Thoracic aorta (tissue), 2 donors: ENCODE measurements at places on chromosomes 12 and 14.

DNA sequence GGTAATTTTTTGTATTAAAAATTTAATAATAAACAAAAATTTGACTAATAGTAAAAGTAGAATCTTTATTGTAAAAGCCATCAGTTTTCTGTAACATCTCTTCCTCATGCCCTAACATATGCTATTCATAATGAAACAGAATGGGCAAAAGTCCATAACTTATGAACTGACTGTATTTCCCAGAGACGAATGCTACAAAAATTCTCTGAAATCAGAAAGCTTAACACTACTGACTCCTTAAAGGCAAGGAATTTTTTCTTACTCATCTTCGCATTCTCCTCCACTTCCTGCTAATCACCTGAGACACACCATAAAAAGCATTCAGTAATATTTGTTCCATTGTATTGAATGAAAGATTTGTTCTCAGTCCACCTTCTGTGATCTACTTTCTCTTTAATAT, 17.6 kb downstream of the MON2 start:
- H3K36me3 ChIP-seq, result no peaks in the 10 kb centered on the region
- DNase-seq, result no peak
- H3K4me3 ChIP-seq, result no peak overlapping the region
- no peaks in the 10 kb centered on the region for H3K4me1 ChIP-seq
- no peak overlapping the region for H3K27ac ChIP-seq

- peaks cover 40% of the 10 kb centered on the region for H3K4me1 ChIP-seq
- H3K4me3 ChIP-seq, result no peak overlapping the region
- H3K27ac ChIP-seq, result no peak overlapping the region
- H3K36me3 ChIP-seq, result no peaks in the 10 kb centered on the region
- no peaks in the 10 kb centered on the region for H3K27me3 ChIP-seq
These were observed 101.2 kb downstream of the TMEM30B start for GRCh38 chr14:61179796-61180398.

GRCh38 chr14:29820785-29821184, 106.9 kb downstream of the PRKD1 start:
- peaks cover 35% of the 10 kb centered on the region for H3K4me1 ChIP-seq
- no peaks in the 10 kb centered on the region for H3K36me3 ChIP-seq
- no peak overlapping the region for H3K27ac ChIP-seq

GRCh38 chr12:109652233-109652976, 61.2 kb upstream of the FAM222A start:
- H3K4me3 ChIP-seq, result no peak overlapping the region
- H3K36me3 ChIP-seq, result no peaks in the 10 kb centered on the region

DNA sequence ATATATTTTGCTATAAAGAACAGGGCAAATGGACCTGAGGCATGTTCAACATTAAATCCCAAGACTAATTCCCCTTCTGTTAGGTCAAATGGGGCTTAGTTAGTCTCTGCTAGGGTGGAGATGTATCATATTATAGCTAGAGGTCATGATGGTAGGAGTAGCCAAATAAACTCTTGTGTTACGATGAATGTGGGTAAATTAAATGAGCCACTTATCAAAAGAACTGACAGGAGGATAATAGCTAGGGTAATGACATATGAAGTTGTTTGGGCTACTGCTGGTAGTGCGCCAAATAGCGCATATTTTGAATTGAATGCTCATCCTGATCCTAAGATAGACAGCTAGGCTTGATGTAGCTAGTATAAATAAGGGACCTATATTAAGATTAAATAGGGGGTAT, 445.0 kb downstream of the GXYLT1 start:
- H3K27me3 ChIP-seq, result no peaks in the 10 kb centered on the region
- DNase-seq, result no peak
- no peaks in the 10 kb centered on the region for H3K4me1 ChIP-seq

DNA sequence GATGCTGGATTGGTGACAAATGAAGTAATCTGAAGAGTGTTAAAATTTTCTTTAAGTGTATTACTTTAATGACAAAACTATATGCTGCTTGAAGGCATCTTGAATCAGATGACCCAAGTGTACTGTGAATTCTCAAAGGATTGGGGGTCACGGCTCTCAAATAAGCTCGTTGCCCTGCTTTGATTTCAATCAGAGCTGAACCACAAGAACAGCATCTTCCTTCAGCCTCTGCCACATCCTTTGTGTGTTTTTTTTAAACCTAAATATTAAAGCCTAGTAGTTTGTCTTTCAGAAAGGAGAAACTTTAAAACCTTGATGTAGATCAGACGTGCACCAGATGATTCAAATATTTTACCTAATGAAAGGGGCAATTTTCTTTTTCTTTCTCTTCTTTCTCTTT, 11.7 kb downstream of the ELK3 start:
- no peak for DNase-seq
- peaks cover 8% of the 10 kb centered on the region for H3K4me1 ChIP-seq
- H3K27ac ChIP-seq, result no peak overlapping the region
- no peaks in the 10 kb centered on the region for H3K36me3 ChIP-seq
- H3K27me3 ChIP-seq, result no peaks in the 10 kb centered on the region
- H3K4me3 ChIP-seq, result no peak overlapping the region

DNA sequence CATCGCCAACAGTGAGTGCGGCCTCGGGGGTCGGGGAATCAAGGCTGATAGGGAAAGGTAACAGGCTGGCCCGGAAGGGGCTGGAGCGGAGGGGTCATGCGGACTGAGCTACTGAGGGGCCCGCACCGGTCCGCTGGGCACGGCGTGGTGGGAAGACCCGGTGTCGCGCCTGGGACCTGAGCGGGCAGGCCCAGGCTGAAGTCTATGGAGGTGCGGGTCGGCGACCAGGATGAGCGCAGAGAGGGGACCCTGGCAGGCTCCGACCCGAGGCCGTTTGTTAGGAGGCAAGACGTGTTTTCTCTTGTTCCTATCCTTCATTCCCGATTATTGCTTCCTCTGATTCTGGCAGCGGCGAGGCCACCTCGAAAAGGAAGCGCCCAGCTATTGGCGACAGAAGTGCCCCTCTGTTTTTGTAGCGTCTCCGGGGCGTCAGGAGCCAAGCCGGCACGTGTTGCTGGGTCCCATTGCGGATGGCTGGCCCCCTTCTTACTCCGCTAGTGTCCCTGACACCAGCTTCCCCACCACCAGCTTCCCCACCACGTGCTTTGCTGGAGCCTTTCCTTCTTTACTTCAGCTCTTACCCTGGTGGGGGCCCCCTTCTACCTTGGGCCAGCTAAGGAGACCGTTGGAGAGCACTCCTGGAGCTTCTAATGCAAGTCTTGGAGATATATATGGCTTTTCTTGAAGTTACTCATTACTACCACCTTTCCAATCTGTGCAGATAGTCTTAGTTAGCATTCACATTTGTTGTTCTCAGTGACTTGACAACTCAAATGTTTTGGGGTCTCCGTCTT, 653 bp downstream of the PA2G4 start:
- H3K4me3 ChIP-seq, result peak overlapping the region; percentile 90
- DNase-seq, result no peak
- H3K4me1 ChIP-seq, result peaks cover 5% of the 10 kb centered on the region
- H3K27me3 ChIP-seq, result no peaks in the 10 kb centered on the region

DNA sequence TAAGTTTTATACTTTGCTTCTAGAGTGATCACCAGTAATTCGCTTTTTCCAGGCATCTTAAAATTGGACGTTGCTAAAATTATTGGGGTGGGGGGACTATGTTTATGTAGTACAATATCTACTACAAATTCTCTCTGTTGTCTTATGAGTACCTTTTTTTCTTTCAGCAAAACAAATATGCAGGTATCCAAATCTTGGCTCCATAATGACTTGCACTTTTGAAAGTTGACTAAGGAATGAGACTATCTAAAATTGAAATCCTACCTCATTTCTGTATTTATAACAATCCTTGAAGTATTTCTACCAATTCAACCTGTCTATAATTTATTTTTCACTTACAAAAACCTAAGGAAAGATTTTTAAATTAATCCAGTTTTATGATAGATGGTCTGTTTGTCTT, 2.4 kb downstream of the DYNC1H1 start:
- H3K4me3 ChIP-seq, result peak overlapping the region; percentile 99
- DNase-seq, result no peak
- peaks cover 50% of the 10 kb centered on the region for H3K4me1 ChIP-seq
- H3K27ac ChIP-seq, result no peak overlapping the region

GRCh38 chr12:94650143-94651056, at the start of gene TMCC3:
TSS of gene TMCC3 (minus strand) at chr12:94650557. CDS start at chr12:94650430, 127 bp downstream.
- peak within 1 kb of the TSS; percentile 91 for H3K4me3 ChIP-seq
- peak within 1 kb of the TSS; percentile 63 for H3K27ac ChIP-seq
- no peaks in the 10 kb centered on the region for H3K27me3 ChIP-seq
- H3K36me3 ChIP-seq, result no peaks in the 10 kb centered on the region
- peaks cover 8% of the 10 kb centered on the region for H3K4me1 ChIP-seq

- no peak overlapping the region for H3K4me3 ChIP-seq
- no peaks in the 10 kb centered on the region for H3K36me3 ChIP-seq
- H3K27ac ChIP-seq, result no peak overlapping the region
- H3K27me3 ChIP-seq, result no peaks in the 10 kb centered on the region
These were observed 83.7 kb downstream of the DPF3 start for GRCh38 chr14:72810201-72810600.

GRCh38 chr14:97709552-97709951, 912.4 kb downstream of the VRK1 start:
- H3K27ac ChIP-seq, result no peak overlapping the region
- no peak for DNase-seq
- no peaks in the 10 kb centered on the region for H3K27me3 ChIP-seq

GRCh38 chr14:74962046-74962445, 6.6 kb upstream of the PGF start:
- no peaks in the 10 kb centered on the region for H3K27me3 ChIP-seq
- no peak for DNase-seq
- H3K27ac ChIP-seq, result no peak overlapping the region
- H3K36me3 ChIP-seq, result no peaks in the 10 kb centered on the region

GRCh38 chr12:496736-497135, 37.0 kb downstream of the B4GALNT3 start:
- no peaks in the 10 kb centered on the region for H3K27me3 ChIP-seq
- H3K36me3 ChIP-seq, result no peaks in the 10 kb centered on the region
- no peak overlapping the region for H3K27ac ChIP-seq
- DNase-seq, result no peak
- no peak overlapping the region for H3K4me3 ChIP-seq

DNA sequence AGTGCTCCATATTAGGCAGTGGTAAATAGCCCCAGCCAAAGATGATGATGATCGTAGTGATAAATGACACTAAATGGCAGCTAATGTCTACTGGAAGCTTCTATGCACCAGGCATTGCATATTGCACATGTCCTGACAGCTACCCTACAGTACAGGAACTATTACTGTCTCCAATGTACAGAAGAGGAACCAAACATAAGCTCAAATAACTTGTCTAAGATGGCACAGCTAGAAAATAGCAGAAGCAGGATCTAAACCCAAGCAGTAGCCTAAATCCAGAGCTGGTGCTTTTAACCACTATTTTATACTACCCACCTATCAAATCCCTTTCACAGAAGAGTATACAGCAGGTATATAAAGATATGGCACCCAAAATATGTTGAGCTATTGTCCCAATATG, 28.9 kb downstream of the ESR2 start:
- no peaks in the 10 kb centered on the region for H3K36me3 ChIP-seq
- H3K4me3 ChIP-seq, result no peak overlapping the region
- H3K27ac ChIP-seq, result no peak overlapping the region
- no peaks in the 10 kb centered on the region for H3K4me1 ChIP-seq
- H3K27me3 ChIP-seq, result no peaks in the 10 kb centered on the region

GRCh38 chr12:53684654-53685220, 8.9 kb upstream of the ATP5MC2 start:
- no peaks in the 10 kb centered on the region for H3K27me3 ChIP-seq
- no peak overlapping the region for H3K4me3 ChIP-seq
- H3K4me1 ChIP-seq, result peaks cover 18% of the 10 kb centered on the region
- no peak overlapping the region for H3K27ac ChIP-seq
- no peak for DNase-seq
- H3K36me3 ChIP-seq, result no peaks in the 10 kb centered on the region

DNA sequence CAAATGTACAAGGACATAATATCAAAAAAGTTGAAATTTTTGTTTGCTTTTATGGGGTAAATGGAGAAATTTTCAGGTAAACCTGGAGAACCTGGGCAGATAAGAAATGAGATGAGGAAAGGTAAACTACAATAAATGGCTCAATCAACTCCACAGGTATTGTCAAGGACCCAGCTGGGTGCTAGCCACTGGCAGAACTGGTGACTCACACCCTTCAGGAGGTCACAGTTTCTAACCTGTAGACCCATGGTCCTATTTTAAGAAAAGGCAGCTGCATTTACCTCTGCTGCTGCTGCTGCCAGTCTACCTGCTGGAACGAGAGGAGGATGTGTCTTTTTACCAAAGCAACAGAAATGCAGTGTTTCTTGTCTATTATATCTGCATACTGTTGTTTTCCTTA, 226.6 kb downstream of the ALG10B start:
- no peak overlapping the region for H3K27ac ChIP-seq
- H3K27me3 ChIP-seq, result no peaks in the 10 kb centered on the region

DNA sequence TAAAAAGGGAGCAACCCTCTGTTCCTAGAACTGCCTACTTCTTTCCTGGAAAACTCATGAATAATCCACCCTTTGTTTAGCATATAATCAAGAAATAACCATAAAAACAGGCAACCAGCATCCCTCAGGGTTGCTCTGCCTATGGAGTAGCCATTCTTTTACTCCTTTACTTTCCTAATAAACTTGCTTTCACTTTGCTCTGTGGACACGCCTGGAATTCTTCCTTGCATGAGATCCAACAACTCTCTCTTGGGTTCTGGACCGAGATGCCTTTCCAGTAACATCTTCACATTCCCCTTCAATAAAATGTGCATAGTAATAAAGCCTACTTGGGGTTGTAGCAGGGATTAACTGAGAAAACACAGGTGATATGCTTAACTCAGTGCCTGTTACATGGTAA, 286.4 kb upstream of the AMIGO2 start:
- no peaks in the 10 kb centered on the region for H3K4me1 ChIP-seq
- no peak overlapping the region for H3K27ac ChIP-seq
- DNase-seq, result no peak

DNA sequence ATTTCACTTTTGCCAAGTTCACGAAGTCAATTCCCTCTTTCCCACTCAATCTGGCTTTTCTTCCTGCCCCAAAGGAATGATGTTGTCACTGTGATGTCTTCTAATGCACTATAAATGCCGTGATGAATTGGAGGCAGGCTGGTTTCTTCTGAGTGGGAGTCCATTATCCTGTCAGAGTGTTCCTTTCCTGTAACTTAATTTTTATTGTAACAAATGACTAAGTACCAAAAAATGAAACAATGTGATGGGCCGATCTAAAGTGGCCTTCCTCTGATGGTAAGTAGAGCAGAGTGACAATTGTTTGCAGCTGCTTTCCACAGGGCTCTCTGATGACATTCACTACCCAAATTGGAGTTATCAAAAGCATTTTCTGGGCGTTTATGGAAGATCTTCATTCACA, 22.2 kb downstream of the TMEM30B start:
- H3K27ac ChIP-seq, result no peak overlapping the region
- DNase-seq, result no peak
- H3K27me3 ChIP-seq, result no peaks in the 10 kb centered on the region
- no peak overlapping the region for H3K4me3 ChIP-seq

- no peak overlapping the region for H3K4me3 ChIP-seq
- DNase-seq, result no peak
- H3K27ac ChIP-seq, result no peak overlapping the region
- no peaks in the 10 kb centered on the region for H3K36me3 ChIP-seq
These were observed 134.1 kb downstream of the GPHN start for GRCh38 chr14:66641861-66642635.
